ENCODE measurements at places on chromosomes 6 and 20. TPM values are rescaled to one million over a fixed set of nuclear protein-coding genes. Genes with fewer than 3 reads are reported as not detected.

FAM209B gene
- total RNA-seq: 1.9 TPM

FILIP1 gene
- 0.04 TPM for total RNA-seq

VSTM2L gene
- total RNA-seq: not detected

- no peak for DNase-seq
- no peak overlapping the region for H3K27ac ChIP-seq
- no peaks in the 10 kb centered on the region for H3K4me1 ChIP-seq
- H3K27me3 ChIP-seq: peaks cover 7% of the 10 kb centered on the region
- no peaks in the 10 kb centered on the region for H3K36me3 ChIP-seq
- H3K4me3 ChIP-seq: no peak overlapping the region
Observed at GRCh38 chr6:3875486-3875885, 26.3 kb downstream of the FAM50B start.

DNA sequence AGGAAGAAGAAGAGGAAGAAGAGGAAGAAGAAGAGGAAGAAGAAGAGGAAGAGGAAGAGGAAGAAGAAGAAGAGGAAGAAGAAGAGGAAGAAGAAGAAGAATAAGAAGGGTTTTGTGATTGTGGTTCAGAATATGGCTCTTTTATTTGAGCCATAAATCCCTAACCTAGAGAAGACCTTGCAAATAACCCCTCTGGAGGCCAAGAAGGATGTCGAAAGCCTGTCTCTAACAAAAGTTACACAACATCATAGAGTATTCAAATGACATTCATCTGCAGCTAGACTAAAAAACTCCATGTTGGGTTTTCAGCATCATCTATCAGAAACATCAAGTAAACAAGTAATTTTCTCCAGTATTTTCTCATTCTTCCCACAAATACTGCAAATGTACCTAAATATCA, 100.9 kb downstream of the RNASET2 start:
- no peak for DNase-seq
- H3K36me3 ChIP-seq: no peaks in the 10 kb centered on the region
- no peak overlapping the region for H3K4me3 ChIP-seq
- no peaks in the 10 kb centered on the region for H3K4me1 ChIP-seq
- peaks cover 9% of the 10 kb centered on the region for H3K27me3 ChIP-seq

DNA sequence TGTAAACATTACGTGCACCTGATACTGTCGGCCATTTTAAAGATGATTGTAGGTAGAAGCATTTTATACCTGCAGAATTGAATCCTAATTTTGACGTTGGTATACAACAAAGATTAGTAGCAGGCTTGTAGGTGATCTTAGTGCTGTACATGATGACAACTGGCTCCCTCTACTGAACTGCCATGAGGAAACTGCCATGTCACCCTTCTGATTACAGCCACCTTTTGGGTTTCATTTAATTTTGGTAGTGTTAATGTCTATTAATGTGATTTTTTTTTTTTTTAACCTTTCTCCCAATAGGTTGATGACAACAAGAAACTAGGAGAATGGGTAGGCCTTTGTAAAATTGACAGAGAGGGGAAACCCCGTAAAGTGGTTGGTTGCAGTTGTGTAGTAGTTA, 2.3 kb downstream of the RPS12 start:
- no peaks in the 10 kb centered on the region for H3K27me3 ChIP-seq
- H3K4me3 ChIP-seq: peak overlapping the region; percentile 99
- no peak for DNase-seq
- H3K27ac ChIP-seq: peak overlapping the region; percentile 73
- H3K36me3 ChIP-seq: peaks cover 59% of the 10 kb centered on the region

DNA sequence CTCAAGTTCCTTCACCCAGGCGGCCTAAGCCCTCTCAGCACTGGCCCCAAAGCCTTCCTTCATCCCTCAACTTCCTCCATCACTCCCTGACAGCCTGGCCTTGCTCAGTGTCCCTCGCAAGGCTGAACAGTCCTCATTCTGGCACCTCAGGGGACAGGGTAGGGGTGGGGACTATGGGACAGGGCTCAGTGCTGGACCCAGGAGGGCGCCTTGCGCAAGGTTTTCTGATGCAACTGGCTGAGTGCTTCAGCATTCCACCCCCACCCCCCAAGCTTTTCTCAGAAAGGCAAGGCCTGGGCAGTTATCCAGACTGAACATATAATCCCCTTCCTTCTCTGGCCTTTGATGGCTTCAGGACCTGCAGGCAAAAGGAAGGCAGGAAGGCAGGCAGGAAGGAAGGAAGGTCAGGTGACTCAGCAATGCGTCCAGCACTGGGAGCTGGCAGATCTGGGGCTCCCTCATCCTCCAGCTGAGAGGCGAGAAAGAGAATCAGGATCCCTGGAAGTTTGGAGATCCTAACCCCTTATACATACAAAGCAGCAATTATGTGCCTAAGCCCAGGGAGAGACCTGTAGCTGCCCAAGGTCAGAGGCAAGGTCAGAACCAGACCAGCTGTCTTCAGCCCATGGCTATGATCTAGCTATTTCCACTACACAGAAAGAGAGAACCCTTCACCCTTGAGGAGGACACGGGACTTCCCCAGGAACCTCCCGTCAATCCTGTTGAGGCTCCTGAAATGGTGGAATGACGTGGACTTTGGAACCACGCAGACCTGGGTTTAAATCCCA, 8.6 kb upstream of the TRIB3 start:
- DNase-seq: no peak
- no peak overlapping the region for H3K27ac ChIP-seq

- H3K27ac ChIP-seq: no peak overlapping the region
- no peaks in the 10 kb centered on the region for H3K36me3 ChIP-seq
- H3K27me3 ChIP-seq: peaks cover 15% of the 10 kb centered on the region
- no peak overlapping the region for H3K4me3 ChIP-seq
- peak; percentile 25 for DNase-seq
- peaks cover 5% of the 10 kb centered on the region for H3K4me1 ChIP-seq
Observed at GRCh38 chr6:132648356-132648755, 10.6 kb downstream of the TAAR1 start.

GRCh38 chr6:16773362-16773761, 12.1 kb upstream of the ATXN1 start:
- H3K36me3 ChIP-seq: no peaks in the 10 kb centered on the region
- H3K4me3 ChIP-seq: no peak overlapping the region
- peaks cover 34% of the 10 kb centered on the region for H3K4me1 ChIP-seq
- H3K27me3 ChIP-seq: no peaks in the 10 kb centered on the region
- no peak for DNase-seq

- H3K4me1 ChIP-seq: peaks cover 82% of the 10 kb centered on the region
- peak; percentile 56 for DNase-seq
- H3K4me3 ChIP-seq: peak overlapping the region; percentile 64
- no peaks in the 10 kb centered on the region for H3K27me3 ChIP-seq
Observed at GRCh38 chr6:135088818-135089809, 34.5 kb upstream of the HBS1L start.

DNA sequence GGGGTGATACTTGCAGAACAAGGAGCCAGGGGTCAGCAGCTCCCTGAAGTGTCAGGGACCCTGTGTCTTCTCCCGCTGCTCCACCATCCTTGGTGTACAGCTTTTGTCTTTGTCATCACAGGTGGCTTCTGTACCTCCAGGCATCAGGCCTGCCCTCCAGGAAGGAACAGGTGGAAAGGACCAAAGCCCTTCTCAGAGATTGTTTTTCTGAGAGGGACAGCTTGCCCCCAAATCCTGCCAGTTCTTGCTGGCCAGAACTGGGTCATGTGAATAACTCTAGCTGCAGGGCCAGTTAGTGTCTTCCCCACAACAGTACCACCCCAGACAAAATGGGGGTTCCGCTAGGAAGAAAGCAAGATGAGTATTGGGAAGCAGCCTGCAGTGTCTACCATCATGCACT, 31.4 kb downstream of the SNPH start:
- H3K4me1 ChIP-seq: peaks cover 29% of the 10 kb centered on the region
- peaks cover 9% of the 10 kb centered on the region for H3K36me3 ChIP-seq
- no peak overlapping the region for H3K4me3 ChIP-seq
- peak overlapping the region; percentile 7 for H3K27ac ChIP-seq

Measured in activated CD4-positive, alpha-beta T cell treated with anti-CD3 and anti-CD28 coated beads, Interleukin-2, amount 10 ng/mL, durations not matched to agents 7 days and 5 days (primary cell).